ENCODE measurements at places on chromosomes 5 and 9. TPM values are rescaled to one million over a fixed set of nuclear protein-coding genes. Genes with fewer than 3 reads are reported as not detected.

DNA sequence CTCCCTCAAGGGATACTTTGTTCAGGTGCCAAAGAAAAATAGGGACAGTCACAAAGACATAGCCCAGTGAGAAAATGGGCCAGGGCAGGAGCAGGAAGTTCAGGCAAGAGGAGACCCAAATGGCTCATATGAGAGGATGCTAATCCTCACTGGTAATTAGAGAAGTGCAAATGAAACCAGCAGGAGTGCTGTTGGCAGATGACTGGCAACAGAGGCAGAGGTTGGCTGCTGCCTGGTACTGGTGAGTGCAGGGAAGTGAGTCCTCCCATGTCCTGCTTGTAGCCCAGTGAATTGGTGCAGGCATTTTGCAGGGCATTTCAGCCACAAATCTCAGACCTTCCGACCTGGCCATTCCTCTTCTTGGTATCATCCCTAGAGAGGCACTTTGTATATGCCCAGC lies 23.5 kb downstream of the ODF2 start:
- peaks cover 9% of the 10 kb centered on the region for H3K36me3 ChIP-seq
- no peaks in the 10 kb centered on the region for H3K4me1 ChIP-seq
- no peak overlapping the region for H3K4me3 ChIP-seq
- DNase-seq, result no peak

DNA sequence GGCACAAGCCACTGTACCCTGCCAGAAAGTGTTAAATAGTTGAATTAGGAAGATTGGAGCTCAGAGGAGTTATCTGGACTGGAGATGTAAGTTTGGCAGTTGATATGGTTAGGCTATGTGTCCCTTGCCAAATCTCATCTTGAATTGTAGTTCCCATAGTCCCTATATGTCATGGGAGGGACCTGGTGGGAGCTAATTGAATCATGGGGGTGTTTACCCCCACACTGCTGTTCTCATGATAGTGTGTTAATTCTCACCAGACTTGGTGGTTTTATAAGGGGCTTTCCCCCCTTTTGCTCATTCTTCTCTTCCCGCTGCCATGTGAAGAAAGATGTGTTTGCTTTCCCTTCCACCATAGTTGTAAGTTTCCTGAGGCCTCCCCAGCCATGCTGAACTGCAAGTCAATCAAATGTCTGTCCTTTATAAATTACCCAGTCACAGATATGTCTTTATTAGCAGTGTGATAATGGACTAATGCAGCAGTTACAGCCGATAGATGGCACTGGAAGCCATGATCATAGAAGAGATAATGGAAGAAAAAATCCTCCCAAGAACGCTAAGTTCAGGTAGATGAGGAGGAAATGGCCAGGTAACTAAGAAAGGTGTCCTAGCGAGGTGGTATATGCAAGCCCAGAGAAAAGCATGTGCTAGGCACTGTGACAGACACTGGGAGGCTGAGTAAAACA lies 51.4 kb downstream of the TNFSF8 start:
- H3K36me3 ChIP-seq, result no peaks in the 10 kb centered on the region
- H3K4me3 ChIP-seq, result no peak overlapping the region
- H3K27me3 ChIP-seq, result peaks cover 4% of the 10 kb centered on the region
- H3K4me1 ChIP-seq, result no peaks in the 10 kb centered on the region

- no peaks in the 10 kb centered on the region for H3K27me3 ChIP-seq
- no peaks in the 10 kb centered on the region for H3K4me1 ChIP-seq
- DNase-seq, result no peak
These were observed 66.1 kb downstream of the DNAH5 start for GRCh38 chr5:13878357-13878756.

DNA sequence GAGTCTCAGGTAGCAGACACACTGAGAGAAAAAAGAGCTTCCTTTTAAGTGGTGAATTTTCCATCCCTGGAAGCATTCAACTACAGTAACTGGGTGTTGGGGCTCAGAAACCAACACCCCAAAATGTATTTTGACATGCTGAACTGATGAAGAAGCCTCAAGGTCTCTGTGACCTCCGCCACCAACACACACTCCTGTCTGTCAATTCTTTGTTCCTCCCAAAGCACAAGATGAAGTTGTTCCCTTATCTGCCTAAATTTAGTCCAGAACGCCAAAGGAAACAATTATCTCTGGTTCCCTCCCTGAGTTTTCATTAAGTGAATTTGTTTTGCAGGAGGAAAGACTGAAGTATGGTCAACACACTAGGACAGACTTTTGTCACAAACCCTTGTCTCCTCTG lies 1.4 kb upstream of the CDKN2AIPNL start:
- H3K4me1 ChIP-seq, result peaks cover 16% of the 10 kb centered on the region
- no peak overlapping the region for H3K27ac ChIP-seq
- H3K4me3 ChIP-seq, result no peak overlapping the region
- H3K27me3 ChIP-seq, result no peaks in the 10 kb centered on the region

DNA sequence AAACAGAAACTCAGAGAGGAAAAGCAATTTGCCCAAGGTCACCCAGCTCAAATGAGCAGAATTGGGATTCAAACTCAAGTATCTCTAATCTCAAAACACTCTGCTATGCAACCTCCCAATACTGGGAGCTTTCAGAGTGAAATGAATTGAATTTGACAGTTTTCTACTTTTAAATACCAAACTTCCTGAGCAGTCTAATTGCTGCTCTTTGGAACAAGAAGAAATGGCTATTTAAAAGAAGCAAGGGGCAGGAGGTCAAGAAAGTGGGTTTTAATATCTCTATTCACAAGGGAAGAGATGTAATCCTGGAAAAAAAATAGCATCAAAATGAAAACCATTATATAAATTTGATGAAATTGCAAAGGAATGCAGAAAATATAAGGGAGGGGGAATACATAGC lies 142.6 kb downstream of the INSYN2B start:
- no peaks in the 10 kb centered on the region for H3K36me3 ChIP-seq
- DNase-seq, result no peak
- H3K27me3 ChIP-seq, result no peaks in the 10 kb centered on the region
- no peaks in the 10 kb centered on the region for H3K4me1 ChIP-seq

- no peak overlapping the region for H3K4me3 ChIP-seq
- H3K36me3 ChIP-seq, result no peaks in the 10 kb centered on the region
- peak overlapping the region; percentile 95 for H3K27ac ChIP-seq
- H3K4me1 ChIP-seq, result peaks cover 78% of the 10 kb centered on the region
- no peak for DNase-seq
These were observed 54.3 kb downstream of the TMC1 start for GRCh38 chr9:72575666-72576065.

DNA sequence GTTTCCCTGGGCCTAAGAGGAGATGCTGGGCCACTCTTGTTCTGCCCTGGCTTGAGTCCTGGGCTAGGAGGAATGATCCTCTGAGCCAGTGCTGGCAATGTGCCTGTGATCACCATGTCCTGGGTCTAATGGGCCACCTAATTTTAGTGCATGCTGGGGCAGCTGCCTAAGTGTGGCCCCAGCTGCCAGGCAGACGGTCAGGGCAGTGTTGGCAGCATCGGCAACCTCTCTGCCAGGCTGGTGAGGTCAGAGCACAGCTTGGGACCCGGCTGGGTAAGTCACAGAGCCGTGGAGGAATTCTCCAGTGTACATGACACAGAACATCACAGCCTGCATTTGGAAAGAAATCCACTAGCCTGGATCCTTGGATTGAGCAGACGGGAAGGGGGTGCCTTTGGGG lies 21.4 kb upstream of the PITX1 start:
- H3K36me3 ChIP-seq, result no peaks in the 10 kb centered on the region
- DNase-seq, result no peak
- H3K4me3 ChIP-seq, result no peak overlapping the region

HRH2 gene
- not detected for total RNA-seq

DNA sequence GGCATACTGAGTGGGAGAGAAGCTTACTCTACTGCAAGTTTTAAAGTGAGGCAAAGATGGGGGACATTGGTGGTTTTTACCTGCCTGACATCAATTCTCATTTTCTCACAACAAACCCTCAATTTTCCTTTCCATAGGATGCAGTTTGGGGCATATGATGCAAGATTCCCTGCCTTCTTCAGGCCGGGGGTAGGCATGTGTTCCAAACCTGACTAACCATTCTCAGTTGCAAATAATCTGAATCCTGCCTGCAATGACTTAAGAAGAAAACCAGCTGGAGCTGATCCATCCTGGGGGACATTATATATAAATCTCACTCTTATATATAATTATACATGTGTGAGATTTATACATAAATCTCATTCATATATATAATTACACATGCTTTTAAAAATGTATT lies 223.6 kb upstream of the EFNA5 start:
- H3K27ac ChIP-seq, result no peak overlapping the region
- H3K27me3 ChIP-seq, result no peaks in the 10 kb centered on the region
- no peaks in the 10 kb centered on the region for H3K36me3 ChIP-seq
- no peak for DNase-seq

GRCh38 chr5:168822248-168822744 lies 243.1 kb upstream of the PANK3 start:
- peaks cover 99% of the 10 kb centered on the region for H3K27me3 ChIP-seq
- no peaks in the 10 kb centered on the region for H3K4me1 ChIP-seq
- DNase-seq, result no peak

All from PC-9 (cell line).